ENCODE measurements at places on chromosomes 13 and 19.

- DNase-seq: no peak
Measured at GRCh38 chr19:40510526-40511115, 43.8 kb downstream of the SPTBN4 start.

GRCh38 chr19:1102407-1103131, 1.2 kb upstream of the GPX4 start:
- no peak for DNase-seq

DNA sequence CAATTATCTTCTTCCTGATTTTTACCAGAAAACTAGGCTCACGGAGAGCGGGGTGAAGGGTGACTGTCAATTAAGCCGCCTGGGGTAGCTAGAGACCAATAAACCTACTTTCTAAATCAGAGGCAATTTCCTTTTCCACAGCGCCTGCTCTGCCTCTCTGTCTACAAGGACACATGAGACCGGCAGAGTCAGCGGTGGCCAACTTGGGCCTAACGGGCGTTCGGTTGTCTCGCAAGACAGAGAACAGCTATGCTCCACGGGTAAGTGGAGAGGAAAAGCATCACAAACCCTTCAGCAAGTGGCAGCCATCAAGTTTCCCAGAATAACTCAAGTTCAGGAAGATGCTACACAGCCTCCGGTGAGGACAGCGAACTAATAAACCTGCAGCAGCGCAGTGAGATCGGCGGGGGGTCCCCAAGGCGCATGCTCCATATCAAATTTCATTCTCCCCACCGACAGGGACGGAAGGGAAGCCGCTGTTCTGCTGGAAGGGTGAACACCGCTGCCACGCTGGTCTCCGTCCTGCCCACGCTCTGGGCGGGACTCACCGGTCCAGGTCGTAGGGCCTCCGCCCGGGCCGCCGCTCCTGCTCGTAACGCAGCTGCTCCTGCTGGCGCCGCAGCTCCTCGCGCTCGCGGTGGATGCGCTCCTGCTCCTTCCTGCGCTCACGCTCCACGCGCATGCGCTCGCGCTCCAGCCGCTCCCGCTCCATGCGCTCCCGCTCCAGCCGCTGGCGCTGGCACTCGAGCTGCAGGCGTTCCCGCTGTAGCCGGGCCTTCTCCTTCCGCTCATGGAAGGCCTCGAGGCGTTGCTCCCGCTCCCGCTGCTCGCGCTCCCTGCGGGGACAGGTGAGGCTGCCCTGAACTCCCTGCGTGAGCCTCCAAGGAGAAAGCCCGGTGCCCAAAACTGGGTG, 25.8 kb upstream of the TINCR start:
- DNase-seq: no peak

- DNase-seq: no peak
Measured at GRCh38 chr13:74025369-74025768, 108.8 kb downstream of the KLF12 start.

DNA sequence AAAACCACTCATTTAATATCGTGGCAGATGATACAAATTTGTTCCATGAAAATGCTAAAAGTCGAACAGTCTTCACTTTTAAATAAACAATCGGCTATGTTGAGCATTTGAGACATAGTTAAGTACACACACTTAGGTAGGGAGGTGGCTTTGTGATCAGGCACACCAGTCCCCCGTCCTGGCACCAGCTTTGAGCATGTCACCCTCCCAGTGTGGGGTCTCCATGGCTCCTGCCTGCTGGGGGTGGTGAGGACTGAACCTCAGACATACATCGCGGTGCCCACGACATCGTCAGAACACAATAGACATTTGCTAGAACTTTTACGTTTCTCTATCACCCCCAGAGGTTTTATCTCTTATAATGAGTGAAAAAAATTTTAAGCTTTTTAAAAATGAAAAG, 62.0 kb downstream of the RFX2 start:
- DNase-seq: no peak

- no peak for DNase-seq
Measured at GRCh38 chr13:40236566-40237168, 429.8 kb downstream of the FOXO1 start.

DNA sequence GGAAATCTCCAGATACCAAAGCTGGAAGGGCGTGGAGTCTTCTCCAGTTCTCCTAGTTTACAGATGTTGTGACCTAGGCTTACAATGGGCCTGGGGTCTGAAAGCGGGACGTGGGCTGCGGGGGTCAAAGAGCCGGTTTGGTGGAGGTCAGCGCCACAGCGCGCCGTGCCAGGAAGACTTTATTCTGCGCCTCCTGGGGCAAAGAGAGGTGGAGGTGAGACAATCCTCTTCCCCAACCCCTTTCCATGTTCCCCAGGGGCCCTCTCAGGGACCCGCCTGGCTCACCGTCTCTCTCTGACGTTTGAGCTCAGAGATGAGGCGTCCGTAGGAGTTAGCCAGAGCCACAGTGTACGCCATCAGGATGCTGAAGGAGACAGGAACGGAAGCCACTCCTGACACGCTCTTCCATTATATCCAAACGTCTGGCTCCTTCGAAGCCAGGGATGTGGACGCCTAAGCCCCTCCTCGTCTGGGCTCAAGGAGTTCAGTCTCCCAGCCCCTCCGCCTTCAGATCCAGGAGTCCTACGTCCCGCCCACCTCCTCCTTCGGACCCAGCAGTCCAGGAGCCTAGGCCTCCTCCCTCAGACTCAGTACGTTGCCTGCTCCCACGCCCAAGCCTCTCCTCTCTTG, 776 bp upstream of the LENG1 start:
- no peak for DNase-seq

DNA sequence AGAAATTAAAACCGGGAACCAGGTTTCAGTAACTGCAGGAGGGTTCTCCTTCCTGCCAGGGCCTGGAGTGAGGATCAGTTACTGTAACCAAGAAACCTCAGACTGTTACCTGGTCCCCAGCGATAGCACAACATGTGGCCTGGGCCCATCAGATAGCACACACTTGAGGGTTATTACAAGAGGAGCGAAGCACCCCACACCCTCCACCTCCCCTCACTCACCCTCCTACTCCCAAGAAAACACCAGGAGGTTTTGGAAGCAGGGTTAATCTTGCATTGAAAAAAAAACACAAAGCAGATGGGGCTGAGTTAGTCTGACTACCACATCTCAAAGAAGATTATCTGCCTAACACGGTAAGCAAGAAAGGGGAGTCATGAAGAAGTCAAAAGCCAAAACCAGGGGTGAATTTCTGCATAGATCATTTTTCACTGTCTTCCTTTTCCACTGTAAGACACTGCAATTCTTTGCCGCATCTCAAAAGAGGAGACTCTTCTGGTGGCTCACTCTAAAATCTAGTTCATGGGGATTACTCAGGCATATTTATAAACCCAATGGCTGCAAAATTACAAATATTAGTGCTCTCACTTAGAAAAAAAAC, 75.9 kb upstream of the DOCK9 start:
- no peak for DNase-seq

GRCh38 chr13:29519921-29520320, 75.6 kb downstream of the SLC7A1 start:
- no peak for DNase-seq

DNA sequence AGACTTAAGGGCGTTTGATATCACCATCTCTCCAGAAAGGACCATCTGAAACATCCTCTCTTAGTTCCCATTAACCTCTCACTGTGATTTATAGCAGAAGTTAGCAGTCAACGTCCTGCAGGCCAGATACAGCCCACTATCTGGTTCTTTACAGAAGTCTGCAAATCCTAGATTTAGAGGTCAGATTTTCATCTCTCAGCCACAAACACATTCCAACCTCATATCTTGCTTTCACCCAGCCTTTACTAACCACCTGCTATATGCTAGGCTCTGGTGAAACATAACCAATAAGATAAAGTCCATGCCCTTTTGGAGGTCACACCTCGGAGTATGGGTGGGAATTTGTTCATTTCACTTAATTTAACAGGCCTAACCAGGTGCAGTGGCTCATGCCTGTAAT, 76.8 kb upstream of the CACNA1A start:
- no peak for DNase-seq

DNA sequence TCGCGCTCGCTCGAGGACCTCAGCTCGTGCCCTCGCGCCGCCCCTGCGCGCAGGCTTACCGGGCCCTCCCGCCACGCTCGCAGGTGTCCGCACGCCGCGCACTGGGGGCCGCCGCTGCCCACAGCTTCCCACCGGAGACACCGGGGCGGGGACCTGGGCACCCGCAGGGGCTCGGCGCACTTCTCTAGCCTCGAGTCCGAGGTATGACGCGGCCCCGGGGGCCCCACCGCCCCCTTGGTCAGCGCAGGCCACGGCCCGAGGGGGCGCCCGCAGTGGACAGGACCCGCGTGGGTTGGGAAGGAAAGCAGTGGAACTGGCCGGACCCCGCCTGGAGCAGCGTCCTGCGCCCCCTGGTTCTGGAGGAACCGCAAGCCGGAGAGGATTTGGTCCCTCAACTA, 2.1 kb upstream of the GRWD1 start:
- DNase-seq: no peak

DNA sequence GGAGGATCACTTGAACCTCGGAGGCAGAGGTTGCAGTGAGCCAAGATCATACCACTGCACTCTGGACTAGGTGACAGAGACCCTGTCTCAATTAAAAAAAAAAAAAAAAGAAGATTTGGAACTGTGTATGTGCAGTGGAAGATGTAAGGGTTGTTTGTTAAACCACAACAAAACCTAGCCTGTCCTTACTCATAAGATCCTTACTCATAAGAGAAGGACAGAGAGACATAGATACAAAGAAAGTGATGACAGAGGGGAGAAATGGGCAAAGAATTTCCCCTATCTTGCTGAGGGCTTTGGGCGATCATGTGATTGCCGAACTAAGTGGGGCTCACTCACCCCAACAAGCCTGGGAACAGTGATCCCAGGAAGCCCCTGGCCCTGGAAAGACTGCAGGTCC, 7.9 kb downstream of the ITPKC start:
- DNase-seq: no peak

- DNase-seq: no peak
Measured at GRCh38 chr19:34145741-34146202, 26.5 kb upstream of the LSM14A start.

- DNase-seq: no peak
Measured at GRCh38 chr13:45522571-45522970, 57.8 kb downstream of the COG3 start.

DNA sequence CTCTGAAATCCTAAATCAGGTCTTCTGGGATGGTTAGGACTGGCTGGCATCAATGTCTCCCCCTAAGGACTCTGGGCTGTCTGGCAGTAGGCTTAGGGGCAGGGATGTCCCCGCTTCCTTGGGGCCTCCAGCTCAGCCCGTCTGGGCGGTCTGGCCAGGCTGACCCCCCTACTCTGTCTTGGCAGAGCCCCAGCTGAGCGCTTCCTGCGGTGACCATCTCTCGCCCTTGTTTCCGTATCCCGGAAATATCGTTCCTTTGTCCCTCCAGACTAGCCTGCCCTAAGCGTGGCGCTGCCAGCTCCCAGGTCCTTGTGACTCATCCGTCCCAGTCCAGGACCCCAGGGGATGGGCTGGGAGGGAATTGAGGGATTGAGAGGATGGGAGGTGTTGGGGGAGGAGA, 11.3 kb downstream of the GTPBP3 start:
- no peak for DNase-seq

- no peak for DNase-seq
Measured at GRCh38 chr19:18389726-18390064, 3.7 kb downstream of the GDF15 start.

DNA sequence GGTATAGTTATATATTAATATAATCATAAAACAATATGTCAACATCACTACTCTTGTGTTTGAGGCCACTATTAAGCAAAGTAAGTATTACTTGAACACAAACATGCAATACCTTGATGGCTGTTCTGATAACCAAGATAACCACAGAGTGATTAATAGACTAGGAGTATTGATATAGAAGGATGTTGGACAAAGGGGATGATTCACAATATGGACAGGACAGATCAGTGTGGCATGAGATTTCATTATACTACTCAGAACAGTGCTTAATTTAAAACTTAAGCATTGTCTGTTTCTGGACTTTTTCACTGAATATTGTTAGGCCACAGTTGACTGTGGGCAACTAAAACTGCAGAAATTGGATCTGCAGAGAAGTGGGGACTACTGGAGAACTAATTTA, 384.2 kb downstream of the SLITRK1 start:
- no peak for DNase-seq

- no peak for DNase-seq
Measured at GRCh38 chr13:57784633-57785032, 153.1 kb downstream of the PCDH17 start.

DNA sequence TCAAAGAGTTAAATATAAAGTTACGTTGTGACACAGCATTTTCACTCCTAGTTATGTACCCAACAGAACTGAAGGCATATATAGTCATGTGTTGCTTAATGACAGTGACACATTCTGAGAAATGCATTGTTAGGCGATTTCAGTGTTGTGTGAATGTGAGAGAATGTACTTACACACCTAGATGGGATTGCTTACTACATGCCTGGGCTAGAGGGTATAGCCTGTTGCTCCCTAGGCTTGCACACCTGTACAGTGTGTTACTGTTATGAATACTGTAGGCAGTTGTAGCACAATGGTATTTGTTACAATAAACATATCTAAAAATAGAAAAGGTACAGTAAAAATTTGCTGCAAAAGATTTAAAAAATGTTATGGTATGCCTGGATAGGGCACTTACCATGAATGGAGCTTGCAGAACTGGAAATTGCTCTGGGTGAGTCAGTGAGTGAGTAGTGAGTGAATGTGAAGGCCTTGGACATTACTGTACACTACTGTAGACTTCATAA, 89.2 kb downstream of the DHRS12 start:
- DNase-seq: no peak

GRCh38 chr13:23658929-23659541, 88.8 kb downstream of the TNFRSF19 start:
- DNase-seq: no peak

DNA sequence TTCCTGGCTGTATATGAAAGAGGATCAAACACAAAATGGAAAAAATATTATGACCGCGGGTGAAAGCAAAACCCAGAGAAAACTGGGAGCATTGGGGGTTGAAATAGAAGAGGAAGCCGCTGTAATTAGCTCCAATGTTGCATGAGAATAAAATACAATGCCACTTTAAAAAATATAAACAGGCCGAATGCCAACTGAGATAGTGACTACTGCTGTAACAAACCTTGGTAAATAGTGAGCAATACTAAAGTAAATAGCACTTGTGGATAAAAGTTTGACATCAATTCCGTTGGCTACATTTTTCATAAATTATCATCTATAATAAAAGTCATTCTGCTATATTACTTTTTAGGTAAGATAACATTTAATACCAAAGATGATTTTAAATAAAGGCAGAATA, 395.8 kb upstream of the MIR17HG start:
- no peak for DNase-seq

DNA sequence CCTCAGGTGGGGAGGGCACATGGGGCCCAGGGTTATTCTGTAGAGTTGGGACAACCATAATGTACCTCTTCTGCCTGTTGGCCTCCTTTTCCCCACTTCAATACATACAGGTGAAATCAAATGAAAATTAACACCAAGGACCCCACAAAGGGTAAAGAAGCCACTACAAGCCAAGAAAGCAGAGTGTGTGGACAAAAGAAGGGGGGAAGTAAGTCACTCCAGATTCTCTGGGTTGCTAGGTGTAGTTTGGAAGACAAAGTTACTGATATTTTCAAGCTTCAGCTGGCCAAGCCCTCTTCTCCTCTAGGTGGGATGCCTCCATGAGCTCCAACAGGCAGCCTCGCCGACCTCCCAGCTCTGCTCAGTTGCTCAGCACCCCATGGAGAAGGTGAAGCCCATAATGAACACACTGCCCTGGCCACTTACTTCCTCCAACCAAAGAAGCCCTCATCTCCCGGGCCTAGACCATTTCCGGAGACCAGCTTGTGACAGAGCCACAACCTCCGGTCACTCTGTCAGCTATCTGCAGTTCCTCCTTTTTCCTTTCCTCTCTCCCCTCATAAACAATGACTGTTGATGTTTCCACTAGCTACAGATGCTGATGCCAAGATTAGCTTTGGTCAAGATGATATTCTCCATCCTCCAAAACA, 66.8 kb upstream of the MED4 start:
- no peak for DNase-seq

GRCh38 chr13:90393408-90393807, 954.1 kb upstream of the MIR17HG start:
- no peak for DNase-seq

Data from NCI-H1417 treated with DMSO at 0.1 percent for 48 hours (cell line).